Bladder microvascular endothelial cell (primary cell): ENCODE measurements at places on chromosomes 1 and 21. TPM values are rescaled to one million over a fixed set of nuclear protein-coding genes. Genes with fewer than 3 reads are reported as not detected.

Gene CLDN19
- not detected in 2 replicates for total RNA-seq

Gene PNRC2
- total RNA-seq, result 95.4 and 103 TPM in 2 replicates

Gene DNAJC6
- 4.2 and 14.5 TPM in 2 replicates for total RNA-seq

Gene ZNF672
- total RNA-seq, result 13.8 and 18.9 TPM in 2 replicates

Gene FMO4
- 0.16 and 0.31 TPM in 2 replicates for total RNA-seq

Gene KIF14
- 4.5 and 7.9 TPM in 2 replicates for total RNA-seq
